ENCODE measurements at places on chromosomes 16 and 17. TPM values are rescaled to one million over a fixed set of nuclear protein-coding genes. Genes with fewer than 3 reads are reported as not detected.

The KCNH4 gene
- total RNA-seq = not detected

The HOXB5 gene
- total RNA-seq = 0.57 TPM

The ACE gene
- total RNA-seq = 24.3 TPM

The SLC5A11 gene
- total RNA-seq = not detected

The FN3K gene
- 0.74 TPM for total RNA-seq

The MT4 gene
- total RNA-seq = not detected

The PRSS33 gene
- total RNA-seq = not detected

The MT1M gene
- total RNA-seq = 10.3 TPM

The SHBG gene
- total RNA-seq = 0.25 TPM

The SCIMP gene
- not detected for total RNA-seq

The NAGS gene
- 2.5 TPM for total RNA-seq

The ABCA10 gene
- total RNA-seq = 7.5 TPM

The TOM1L1 gene
- total RNA-seq = 3.8 TPM

The LRRC36 gene
- total RNA-seq = not detected

The MT1F gene
- 0.18 TPM for total RNA-seq
